ENCODE measurements at places on chromosomes 7 and 10.
A peak's percentile ranks its signal among the peaks of the same experiment; 100 is the strongest.

DNA sequence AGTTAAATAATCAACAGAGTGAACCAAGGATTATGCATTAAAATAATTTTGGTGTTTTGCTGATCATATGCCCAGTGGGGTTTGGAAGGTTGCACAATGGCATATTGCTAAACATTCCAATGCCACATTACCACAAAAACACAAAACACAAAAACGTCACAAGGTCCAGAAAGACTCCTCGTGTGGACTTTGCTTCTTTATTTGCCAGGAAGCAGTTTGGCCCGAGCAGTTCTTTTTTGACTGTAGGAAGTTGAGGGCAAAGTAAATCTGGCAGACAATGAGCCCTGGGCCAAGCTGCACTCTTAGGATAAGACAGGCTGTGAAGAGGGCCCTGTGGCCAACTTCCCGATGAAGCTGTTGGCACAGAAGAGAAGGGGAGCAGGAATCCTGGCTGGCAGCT, 39.2 kb upstream of the SLC35B4 start:
- no peak for DNase-seq

- no peak for DNase-seq
These were observed 160.6 kb upstream of the ADO start for GRCh38 chr10:62643606-62644587.

GRCh38 chr10:28202941-28203352, 99.9 kb downstream of the MPP7 start:
- no peak for DNase-seq

- DNase-seq, result peak; percentile 68
These were observed 49.9 kb downstream of the DNAJC1 start for GRCh38 chr10:21953585-21954057.

DNA sequence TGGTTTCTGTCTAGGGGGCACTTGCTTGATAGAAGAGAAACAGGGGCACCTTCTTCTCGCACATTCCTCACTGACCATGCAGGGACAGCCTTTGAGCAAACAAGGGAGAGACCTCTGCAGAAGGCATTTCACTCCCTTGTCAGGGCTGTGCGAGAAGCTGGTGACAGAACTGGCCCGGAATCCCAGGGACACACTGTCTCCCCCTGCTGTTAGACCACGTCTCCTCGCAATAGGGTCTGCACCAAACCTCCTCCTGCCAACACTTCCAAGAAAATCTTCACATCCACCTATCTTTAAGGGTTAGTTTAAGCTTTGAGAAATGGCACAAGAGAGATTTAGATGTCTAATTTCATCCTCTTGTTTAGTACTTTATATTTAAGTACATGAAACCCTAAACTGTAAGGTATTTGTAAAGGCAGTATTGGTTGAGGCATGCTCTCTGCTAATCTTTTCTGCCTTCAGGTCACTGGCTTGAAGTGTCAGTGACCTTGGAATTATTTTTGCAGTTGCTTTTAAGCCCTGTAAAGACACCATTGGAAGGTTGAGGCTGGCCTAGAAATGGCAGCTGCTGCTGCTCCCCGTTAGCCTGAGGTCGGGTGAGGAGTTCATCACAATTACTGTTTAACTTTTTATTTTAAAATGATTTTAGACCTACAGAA, 37.0 kb downstream of the RBM20 start:
- DNase-seq, result peak; percentile 69

- DNase-seq, result no peak
These were observed 35.5 kb upstream of the PTPRZ1 start for GRCh38 chr7:121837462-121837861.

GRCh38 chr7:156334636-156335035, 305.9 kb upstream of the RNF32 start:
- DNase-seq, result no peak

Measured in OCI-M1 (cell line).